CD4-positive, alpha-beta T cell treated with Interleukin-21 for 1 hour (primary cell): ENCODE measurements at places on chromosomes 2 and 18.

DNA sequence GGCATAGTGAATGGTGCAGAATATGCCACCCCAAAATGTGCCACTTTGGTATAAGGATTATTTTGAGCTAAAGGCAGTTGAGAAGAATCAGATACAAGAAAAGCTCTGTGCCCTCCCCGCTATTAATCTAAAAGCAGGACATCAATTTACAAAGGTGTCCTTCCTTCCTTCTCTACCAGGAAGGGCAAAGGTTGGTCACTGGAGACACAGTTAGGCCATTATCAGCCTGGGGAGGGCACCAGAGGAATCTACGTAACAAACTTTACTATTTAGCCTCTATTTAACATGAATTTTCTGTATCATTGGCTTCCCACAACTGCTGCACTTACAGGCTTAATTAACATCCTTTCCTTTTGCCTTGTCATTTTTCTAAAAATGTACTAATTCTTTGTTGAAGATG lies 52.6 kb downstream of the MEP1B start:
- DNase-seq, result no peak

DNA sequence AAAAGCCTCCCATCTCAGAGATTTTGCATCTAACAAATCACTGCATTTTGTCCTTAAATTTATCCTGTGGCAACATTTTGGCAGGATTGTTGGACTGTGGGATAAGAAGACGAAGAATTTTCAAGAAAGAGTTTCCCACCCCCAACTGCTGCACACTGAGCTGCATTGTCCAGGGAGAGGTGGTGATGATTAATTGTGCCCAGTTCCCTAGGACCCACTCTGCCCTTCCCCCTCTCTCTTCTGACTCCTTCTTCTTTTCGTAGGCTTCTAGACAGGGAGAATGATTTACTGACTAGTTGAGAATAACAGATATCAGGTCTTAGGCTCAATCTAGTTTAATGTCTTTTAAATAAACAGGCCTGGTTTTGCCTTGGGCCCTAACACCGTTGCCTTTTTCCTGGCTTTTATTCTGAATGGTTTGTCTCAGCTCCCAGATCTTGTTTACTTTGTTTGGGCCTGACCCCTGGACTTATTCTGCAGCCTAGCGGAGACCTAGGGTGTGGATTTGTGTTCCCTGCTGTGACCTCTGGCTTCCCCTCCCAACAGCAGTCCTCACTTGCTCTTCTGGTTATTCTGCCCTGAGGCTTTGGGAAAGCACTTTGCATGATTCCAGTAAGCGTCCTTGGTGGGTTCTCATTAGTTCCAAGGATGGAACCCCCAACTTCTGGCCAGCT lies 233.3 kb downstream of the INSIG2 start:
- no peak for DNase-seq

DNA sequence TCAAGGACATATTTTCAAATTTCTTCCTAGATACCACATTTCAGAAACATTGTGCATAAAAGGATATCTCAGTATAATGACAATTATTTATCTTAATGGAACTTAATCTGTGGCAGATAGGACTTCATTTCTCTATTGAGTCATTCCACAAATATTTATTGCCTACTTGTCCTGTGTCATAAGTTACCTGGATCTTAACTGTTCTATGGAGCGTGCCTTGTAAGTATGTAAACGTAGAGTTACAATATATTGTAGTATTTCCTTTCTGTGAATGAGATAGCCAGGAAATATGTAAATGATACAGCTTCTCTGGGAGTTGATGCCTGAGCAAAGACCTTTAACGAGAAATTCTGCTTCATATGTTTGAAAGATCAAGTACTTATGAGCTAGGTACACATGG lies 2.5 kb downstream of the AGFG1 start:
- no peak for DNase-seq

DNA sequence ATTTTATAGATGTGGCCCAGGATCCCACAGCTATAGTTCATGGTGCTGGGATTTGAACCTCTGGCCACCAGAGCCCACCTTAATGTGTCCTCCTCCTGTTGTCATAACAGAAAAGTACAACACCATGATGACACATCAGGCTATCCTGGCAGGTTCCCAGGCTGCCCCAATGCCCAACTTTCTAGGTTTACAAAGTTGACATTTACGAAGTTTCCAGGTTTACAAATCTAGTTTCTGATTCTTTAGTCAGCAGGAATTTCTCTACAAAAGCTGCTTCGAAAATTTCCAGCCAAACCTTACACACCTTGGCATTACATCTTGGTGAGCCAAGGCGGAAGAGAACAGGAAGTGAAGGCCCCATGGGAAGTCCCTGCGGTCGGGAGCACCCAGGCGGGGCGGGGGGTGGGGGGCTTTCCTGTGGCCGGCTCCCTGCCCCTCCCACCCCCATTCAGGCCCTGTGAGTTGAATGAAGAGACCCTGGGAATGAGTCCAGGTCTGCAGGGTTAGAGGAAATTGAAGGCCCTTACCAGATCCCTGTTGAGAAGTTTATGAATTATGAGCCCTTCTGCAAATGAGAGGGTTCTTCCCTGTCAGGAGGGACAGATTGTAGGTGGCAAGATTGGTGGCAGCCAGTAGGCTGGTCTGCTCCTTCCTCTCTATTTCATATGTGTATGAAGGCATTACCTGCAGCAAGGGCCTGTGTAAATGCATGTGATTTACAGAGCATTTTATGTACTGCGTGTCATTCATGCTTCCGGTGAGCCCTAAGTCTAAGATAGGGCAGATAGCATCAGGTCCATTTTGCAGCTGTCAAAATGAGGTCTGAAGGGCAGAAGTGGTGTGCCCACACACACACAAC lies 11.1 kb upstream of the IL1RN start:
- DNase-seq, result peak; percentile 22

GRCh38 chr2:231611273-231612108 lies 18.8 kb downstream of the TEX44 start:
- no peak for DNase-seq

DNA sequence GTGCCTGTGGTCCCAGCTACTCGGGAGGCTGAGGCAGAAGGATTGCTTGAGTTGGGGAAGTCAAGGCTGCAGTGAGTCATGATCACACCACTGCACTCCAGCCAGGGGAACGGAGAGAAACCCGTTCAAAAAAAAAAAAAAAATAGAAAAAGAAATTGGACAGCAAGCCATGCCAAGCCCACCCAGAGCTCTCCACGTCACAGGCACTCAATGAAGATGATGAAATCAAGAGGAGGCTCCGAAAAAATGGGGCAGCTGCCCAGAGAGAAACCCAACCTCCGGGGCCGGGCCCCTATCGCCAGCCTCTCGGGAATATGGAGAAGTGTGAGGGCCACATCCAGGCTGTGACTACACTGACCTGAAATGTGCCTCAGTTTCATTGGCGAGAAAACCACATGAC lies 40.0 kb downstream of the BIN1 start:
- DNase-seq, result no peak

GRCh38 chr2:7094231-7094741 lies 177.1 kb downstream of the RNF144A start:
- no peak for DNase-seq

DNA sequence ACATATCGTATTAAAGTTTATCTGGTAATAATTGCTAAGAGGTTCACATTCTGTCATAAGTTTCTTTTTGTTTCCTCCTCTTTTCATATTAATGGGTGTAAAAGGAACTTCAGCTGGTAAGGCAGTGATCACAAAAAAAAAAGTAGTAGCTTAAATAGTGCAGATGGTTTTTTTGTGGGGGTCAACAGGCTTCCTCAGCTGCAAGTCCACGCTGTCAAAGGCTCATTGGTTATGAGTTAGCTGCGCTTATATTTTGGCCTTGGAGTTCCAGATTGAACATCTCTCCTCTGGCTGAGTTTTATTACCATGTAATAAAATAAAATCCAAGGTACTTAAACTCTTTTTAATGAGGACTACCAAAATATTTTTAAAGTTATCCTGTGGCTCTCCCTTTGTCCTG lies 277.0 kb upstream of the ZEB2 start:
- DNase-seq, result no peak

DNA sequence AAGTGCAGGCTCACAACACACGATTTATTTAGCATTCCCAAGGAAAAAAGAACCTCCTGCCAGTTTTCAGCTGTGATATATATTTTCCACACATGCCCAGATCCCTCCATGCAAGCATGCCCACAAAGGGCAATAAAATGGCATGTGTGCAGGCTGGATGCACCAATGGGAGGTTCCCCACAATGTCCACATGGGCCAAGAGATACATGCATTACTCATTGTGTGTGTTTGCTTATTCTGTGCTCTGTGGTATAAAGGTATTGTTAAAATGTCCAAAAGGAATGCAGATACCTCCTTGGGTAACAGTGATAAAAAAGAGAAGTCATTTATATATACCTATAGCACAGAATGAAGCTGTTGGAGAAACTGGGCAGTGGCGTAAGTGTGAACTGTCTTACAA lies 207.4 kb downstream of the FHOD3 start:
- DNase-seq, result no peak
